ENCODE measurements at places on chromosomes 13 and 19.

GRCh38 chr13:47999973-48000372, 1.1 kb downstream of the SUCLA2 start:
- no peak for DNase-seq

DNA sequence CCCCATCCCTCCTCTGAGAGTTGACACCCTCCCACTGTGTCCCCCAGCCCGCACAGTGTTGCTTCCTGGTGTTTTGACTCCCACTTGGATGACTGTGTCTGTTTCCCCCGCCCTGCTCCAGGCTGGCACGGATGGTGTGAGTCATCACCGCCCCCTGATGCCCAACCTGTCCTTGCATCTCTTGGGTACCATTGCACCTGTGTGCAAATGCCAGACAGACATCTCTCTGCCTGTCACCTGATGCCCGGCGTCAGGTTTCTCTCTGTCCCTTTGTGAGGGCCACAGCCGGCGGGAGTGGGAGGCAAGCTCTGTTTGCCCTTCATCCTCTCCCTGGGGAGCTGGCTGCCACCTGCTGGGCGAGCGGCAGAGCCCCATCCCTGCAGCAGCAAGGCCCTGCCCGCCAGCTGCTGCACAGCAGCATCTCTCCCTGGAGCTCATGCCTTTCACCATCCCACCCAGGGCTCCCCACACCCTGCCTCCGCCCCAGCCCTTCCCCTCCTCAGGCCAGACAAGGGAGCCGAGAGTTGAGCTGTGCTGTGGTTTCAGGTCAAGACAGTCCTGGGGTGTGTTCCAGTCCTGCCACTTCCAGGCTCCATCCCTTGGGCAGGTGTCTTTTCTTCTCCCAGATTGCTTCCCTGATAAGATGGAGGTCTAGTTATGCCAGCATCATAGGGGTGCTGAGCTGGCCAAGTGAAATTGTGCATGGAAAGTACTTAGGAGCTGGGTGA, 29.7 kb downstream of the NKPD1 start:
- no peak for DNase-seq

DNA sequence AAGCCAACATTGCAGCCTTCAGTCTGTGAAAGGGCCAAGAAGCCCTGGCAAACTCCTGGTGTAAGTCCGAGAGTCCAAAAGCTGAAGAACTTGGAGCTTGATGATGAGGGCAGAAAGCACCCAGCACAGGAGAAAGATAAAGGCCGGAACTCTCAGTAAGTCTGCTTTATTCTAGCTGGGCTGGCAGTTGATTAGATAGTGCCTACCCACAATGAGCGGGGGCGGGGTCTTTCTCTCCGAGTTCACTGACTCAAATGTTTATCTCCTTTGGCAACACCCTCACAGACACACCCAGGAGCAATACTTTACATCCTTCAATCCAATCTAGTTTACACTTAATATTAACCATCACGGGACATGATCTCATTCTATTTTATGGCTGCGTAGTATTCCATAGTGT, 1317.1 kb downstream of the SLITRK1 start:
- no peak for DNase-seq

GRCh38 chr19:7742575-7742974, 4.8 kb downstream of the CD209 start:
- no peak for DNase-seq

GRCh38 chr13:31200637-31200971, 829 bp downstream of the B3GLCT start:
- DNase-seq: peak; percentile 86

DNA sequence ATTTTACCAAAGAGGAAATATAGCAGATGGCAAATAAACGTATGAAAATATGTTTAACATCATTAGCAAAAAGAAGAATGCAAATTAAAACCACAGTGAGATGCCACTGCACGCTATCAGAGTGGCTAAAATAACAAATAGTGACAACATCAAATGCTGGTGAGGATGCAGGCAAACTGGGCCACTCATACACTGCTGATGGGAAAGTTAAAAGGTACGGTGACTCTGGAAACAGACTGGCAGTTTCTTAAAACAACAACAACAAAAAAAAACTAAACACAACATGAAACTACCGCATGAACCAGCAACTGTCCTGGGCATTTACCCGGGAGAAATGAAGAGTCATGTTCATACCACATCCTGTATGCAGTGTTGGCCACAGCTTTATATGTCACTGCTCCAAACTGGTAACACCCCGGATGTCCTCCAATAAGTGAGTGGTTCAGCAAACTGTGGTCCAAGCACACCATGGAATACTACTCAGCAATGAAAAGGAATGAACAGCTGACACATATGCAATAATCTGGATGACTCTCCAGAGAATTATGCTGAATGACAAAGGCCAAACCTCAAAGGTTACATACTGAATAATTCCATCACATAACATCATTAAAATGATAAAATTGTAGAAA, 22.3 kb downstream of the EPS15L1 start:
- no peak for DNase-seq

GRCh38 chr13:114105521-114106225, 26.8 kb downstream of the RASA3 start:
- DNase-seq: no peak

- DNase-seq: no peak
These were observed at the start of gene EFNA2 for GRCh38 chr19:1285737-1286360. Gene EFNA2, plus strand, starts transcription at chr19:1285873. Its CDS starts 296 bp downstream, at chr19:1286169.

- no peak for DNase-seq
These were observed 501 bp downstream of the SIRT2 start for GRCh38 chr19:38898788-38899446.
